ENCODE measurements at places on chromosomes 1 and 21.

GRCh38 chr1:205492201-205492667 is 12.2 kb upstream of the CDK18 start:
- no peak for DNase-seq

DNA sequence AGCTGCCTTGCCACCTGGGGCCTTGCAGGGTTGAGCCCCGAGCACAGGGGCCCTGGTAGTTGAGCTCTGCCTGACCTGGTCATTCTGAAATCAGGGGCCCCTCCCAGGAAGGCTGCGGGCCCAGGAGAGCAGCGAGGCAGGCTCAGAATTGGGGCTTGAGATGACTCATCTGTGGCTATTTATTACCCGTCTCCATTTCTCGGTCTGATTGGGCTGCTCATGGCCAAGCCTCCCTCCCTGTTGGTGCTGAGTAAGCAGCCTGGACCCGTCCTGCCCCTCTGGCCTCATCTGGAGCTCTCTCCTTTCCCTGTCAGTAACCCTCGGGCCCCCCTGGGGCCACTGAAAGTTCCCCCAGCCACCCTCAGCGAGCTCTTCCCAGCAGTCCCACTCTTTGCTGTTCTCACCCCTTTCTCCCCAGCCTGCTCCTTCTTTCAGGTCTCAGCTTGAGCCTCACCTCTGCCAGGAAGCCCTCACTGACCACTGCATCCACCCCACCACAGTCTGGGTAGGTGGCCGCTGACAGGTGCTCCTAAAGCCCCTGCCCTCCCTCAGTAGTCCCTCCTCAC is 11.0 kb upstream of the TNFRSF8 start:
- no peak for DNase-seq

GRCh38 chr1:3292051-3292722 is 162.3 kb upstream of the ARHGEF16 start:
- no peak for DNase-seq

- no peak for DNase-seq
Observed at GRCh38 chr1:91201694-91202093, 179.9 kb upstream of the ZNF644 start.

DNA sequence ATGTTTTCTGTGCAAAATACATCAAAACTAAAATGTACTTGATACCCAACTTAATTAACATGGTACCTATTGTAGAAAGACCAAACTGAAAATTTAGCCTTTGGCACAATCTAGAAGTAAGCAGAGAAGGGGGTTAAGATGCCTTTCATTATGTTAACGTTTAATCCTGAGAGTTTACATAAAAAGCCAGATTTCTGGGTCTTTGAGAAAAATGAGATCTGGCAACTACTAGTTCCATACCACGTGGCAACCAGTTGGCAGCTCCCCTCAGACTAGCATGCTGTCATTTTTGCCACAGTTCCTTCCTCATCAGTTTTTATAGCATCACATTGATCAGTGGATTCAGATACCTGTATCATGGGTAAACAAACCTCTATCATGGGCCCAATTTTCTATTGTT is 1.5 kb downstream of the RO60 start:
- DNase-seq, result no peak

GRCh38 chr1:173050865-173051264 is at the start of gene TNFSF18:
Gene TNFSF18 (minus strand): TSS chr1:173050941. CDS start chr1:173050896, 45 bp downstream.
- DNase-seq, result peak; percentile 64

- DNase-seq, result no peak
Observed at GRCh38 chr21:33380483-33380998, 22.7 kb upstream of the IFNGR2 start.

DNA sequence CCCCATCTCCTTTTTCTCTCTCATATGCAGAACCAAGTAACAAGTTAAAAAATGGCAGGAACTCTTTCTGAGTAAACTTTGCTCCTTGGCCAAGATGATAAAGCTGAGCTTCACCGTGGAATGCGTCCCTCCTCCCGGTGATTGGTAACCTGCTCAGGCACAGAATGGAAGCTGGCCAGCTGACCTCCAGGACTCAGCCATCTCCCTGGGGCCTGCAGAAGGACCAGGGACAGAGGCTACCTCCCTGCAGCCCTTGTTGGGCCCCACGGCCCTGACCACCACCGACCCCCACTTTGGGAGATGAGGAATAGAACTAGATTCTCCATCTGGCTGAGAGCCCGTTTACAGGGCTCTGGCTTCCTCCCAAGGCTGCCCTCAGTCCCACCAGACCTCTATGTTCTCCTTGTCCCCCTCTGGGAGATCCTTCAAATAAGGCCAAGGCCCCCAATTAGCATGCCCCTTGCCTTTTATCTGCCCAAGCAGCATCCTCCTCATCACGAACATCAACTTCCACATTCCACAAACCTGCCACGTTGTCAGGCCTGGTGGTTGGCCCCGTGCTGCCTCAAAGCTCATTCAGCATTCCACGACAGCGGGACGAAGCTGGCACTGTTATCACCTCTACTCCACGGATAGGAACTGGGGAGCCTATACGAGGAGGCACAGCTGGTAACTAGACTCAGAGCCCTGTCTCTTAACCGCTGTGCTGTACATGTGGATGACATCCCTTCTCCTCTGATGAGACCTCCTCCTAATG is 74.2 kb downstream of the CD34 start:
- no peak for DNase-seq

DNA sequence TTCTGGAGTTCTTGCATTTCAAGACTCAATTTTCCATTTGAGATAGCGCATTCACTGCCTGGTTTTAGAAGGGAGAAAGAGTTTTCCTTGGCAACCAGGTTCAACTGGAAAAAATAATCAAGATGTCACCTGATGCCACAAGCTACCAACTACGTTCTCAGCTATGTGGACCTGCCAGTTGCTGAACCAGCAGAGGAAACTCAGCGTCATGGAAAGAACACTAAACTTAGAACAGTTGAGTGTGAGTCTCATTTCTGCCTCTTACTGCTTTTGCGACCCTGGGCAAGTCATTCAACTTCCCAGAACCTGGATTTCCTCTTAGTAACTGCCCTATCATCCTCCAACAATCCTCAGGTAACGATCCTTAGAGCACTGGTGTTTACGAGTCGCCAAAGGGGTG is 373.0 kb upstream of the ESRRG start:
- DNase-seq, result no peak

DNA sequence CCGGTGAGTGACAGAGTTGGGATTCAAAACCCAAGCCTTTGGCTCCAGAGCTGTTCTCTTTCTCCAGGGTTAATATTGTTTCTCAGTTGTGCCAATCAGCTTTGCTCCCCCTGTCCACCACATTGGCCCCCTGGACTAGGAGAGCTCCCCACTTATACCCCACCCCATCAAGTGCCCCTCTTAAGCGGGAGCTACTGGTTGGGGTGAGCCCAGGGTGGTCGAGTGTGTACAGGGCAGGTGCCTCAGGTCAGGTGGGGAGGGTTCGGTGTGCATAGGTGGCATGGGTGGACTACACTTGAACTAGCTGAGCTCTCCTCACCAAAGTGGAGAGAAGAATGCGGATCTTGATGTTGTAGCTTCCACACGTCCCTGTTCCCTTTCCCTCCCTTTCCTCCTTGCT is 14.2 kb downstream of the KCNA2 start:
- DNase-seq, result no peak

DNA sequence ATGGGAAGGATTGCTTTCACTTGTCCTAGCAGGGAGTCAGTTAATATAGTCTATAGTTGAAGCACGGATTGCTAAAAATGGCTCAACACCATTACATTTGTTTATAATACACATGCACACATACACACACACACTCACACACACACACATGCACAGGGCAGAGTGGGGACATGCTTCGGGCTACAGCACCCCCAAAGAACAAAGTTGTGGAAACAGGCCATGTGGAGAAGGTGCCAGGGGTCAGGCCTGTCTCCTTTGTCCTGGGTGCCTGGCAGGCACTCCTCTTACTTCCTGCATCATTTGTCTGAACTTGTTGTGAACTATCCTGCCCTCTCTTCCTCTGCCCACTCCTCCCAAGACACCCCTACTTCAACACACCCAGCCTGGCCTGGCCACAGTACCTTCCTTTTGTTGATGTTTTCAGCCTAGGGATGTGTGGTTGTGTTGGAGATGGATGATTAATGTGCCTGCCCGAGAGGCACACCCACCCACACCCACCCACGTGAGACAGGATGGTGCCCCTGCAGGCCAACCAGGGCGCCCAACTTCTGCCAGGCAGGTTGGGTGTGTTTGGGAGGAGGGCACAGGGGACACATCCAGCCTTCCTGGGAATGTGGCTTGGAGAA is 17.5 kb downstream of the RASSF5 start:
- no peak for DNase-seq

- no peak for DNase-seq
Observed at GRCh38 chr1:58886611-58887010, 102.8 kb upstream of the JUN start.

DNA sequence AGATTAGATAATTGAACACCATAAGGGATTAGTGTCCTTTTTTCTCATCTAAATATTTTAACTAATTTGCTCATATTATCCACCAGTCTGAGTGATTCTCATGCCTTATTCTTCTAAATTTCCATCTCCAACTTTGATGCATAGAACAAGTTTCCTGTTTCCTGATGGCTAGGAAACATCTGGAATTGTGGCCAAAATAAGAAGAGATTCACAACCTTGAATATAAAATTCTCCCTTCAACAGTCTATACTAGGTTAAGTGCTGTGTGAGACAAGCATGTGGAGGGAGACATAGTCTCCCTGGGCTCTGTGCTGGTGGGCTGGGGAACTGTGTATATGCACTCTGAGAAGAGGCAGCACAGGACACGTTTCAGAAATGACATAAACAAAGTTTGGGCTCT is 21.6 kb upstream of the ROR1 start:
- no peak for DNase-seq

DNA sequence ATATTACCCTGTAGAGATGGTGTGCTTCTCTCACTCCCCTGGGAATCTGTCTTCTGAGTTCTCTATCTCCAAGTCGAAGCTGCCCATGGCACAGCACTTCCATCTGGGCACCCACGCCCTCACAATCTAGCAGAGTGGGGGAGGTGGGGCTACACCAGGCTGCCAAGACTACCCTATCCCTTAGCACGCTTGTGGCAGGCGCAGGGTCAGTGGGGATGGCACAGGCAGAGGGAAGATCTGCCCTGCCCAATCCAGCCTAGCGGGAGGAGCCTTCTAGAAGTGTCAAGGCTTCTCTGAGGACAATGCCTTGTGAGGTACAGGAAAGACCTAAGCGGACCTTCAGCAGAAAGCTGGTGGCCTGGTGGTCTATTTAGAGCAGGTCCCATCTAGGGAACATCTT is 49.1 kb downstream of the DMAP1 start:
- no peak for DNase-seq

DNA sequence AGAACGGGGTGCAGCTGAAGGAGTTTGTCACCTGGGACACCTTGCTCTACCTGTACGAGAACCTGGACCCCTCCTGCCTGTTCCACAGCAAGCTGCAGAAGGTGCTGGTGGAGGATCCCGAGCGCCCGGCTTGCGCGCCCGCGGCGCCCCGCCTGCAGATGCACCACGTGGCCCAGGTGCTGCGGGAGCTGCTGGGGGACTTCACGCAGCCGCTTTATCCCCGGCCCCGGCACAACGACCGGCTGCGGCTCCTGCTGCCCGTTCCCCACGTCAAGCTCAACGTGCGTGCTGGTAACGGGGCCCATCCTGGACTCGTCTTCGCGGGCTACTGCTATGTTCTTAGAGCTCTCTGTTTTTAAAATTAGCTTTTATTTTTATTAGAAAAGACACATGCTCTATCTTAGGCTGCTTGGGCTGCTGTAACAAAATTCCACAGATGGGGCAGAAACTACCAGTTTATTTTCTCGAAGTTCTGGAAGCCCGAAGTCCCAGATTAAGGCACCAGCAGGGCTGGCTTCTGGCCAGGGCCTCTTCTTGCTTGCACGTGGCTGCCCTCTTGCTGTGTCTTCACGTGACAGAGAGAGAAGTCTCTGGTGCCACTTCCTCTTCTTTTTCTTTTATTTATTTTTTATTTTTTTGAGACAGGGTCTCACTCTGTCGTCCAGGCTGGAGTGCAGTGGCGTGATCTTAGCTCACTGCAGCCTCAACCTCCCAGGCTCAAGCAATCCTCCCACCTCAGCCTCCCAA is 38.1 kb downstream of the TRPM2 start:
- DNase-seq, result no peak

DNA sequence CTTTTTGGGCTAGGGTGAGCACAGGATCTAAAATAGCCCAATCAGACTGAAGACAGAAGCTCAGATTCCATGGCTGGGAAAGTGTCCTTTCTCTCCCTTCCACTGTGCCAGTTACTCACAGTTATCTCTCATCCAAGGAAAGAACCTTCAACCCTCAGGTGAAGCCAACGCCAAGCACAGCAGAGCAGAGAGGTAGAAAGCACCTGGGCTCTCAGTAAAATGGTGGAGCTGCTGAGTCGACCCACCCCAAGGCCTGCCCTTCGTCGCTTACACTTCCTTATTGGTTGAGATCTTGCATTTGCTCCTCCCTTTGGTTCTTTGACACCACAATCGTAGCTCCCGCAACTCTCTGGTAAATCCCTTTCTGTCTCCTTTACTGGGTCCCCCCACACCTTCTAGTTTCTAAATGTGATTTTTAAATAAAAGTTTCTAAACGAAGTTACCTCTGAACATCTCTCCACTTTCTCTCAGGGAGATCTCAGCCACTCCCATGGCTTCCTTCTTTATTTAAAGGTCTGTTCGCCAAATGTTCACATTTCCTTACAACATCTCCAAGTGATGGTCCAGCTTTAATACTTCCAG is 27.5 kb upstream of the SLC30A1 start:
- no peak for DNase-seq

- no peak for DNase-seq
Observed at GRCh38 chr21:34808569-34809204, 139.9 kb downstream of the CLIC6 start.

GRCh38 chr1:212256369-212256768 is 28.8 kb upstream of the PPP2R5A start:
- no peak for DNase-seq

GRCh38 chr1:172269084-172269483 is 151.4 kb upstream of the C1orf105 start:
- DNase-seq, result no peak

GRCh38 chr1:185566995-185567394 is 167.2 kb upstream of the HMCN1 start:
- DNase-seq, result no peak

DNA sequence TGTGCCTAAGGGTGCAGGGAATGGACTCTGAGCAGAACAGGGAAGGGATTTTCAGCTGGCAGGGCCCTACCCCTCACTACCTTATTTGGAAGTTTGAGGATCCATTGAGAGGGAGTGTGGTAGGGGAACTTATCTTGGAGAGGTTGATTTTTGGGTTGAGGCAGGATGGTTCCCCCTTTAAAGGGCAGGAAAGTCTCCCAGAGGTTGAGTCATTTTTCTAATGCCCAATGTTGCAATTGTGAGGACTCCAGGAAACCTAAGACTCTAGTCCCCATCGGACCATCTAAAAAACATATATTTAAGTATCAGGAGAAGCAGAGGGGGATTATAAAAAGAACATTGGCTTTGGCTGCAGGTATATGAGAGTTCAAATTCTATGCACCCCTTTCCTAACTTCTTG is 47.3 kb downstream of the SAMD13 start:
- no peak for DNase-seq

- DNase-seq, result no peak
Observed at GRCh38 chr1:93575621-93576284, 105.9 kb downstream of the BCAR3 start.

Data from right lung (tissue), 10 donors.